ENCODE measurements at places on chromosomes 4 and X.
A peak's percentile ranks its signal among the peaks of the same experiment; 100 is the strongest.

DNA sequence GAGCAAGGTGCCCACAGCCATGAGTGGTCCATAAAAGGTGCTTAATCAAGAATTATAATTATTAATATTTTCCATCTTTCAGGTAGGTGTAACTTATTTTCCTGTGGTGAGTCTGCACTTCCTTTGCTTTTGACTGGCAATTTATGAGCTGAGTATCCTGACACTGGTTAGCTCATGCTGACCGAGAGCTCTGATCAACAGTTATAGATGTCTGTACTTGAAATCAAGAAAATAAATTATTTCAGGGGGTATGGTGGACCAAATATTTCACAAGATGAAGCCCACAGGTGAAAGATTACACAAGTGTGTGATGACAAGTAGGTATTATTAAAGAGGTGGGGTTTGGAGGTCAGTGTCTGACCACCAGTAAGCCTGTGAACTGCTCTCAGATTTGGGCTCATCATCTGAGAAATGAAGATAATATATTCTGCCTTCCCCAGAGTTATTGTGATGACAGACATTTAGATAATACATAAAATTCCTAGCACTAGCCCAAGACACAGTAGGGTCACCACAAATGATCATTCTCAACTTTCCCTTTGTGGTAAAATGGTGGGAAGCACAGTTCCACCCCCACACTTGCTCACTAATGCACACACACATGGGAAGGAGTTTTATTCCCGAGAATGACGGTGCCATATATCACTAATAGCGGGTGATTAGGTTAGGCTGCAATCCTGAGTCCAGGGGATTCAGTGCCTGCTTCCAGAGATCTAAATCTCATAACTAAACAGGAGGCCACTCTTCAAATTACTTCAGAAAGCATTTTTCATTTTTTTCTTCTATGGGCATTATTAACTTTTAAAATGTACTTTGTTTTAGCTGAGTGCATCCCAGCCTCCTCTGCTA lies 34.0 kb upstream of the PACRGL start:
- no peak for DNase-seq

DNA sequence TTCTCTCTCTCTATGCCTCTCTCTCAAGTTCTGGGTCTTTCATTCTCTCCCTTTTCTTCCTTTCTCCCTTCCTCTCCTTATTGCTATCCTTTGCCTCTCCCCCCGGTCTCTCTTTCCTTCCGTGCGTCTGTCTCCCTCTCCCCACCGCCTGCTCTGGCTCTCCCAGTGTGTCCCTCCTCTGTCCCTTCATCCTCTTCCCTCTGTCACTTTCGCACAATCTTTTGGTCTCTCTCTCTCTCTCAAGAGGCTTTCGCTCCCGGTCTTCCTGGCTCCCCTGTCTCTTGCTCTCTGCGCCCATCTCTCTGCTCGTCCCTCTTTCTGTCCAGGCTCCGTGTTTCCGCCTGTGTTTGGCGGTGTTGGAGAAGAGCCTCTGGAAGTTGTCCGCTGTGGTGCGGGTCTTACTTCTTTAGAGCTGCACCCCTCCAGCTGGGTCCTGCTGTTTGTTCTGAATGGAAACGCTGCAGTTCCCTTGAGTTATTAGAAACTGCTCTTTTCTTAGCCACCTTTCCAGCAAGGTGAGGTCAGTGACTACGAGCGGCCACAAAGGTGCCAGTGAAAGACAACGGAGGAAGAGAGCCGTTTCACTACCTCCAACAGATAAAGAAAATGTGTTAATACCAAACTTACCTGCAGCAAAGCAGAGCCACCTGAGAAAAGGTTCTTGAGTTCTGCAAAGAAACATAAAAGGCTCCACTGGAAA lies 1.1 kb downstream of the BMPR1B start:
- DNase-seq: no peak

- DNase-seq: no peak
Observed at GRCh38 chrX:18016941-18017340, 155.8 kb upstream of the RAI2 start.

DNA sequence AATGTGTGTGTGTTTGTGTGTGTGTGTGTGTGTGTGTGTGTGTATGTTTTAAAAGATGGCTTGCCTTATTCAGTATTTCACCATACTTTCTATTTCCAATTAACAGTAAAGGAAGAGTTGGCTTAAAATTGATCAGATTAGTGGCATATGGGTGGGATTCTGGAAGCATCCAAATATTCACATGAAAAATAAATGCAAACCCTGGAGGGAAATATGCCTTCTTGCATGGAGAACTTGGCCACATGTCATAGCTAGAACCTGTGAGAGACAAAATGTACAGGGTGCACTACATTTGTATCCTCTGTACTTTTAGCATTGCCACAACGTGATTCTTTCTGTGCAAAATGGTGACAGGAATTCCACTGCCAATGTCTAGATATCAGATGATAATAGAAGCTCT lies 589.6 kb downstream of the ZNF674 start:
- DNase-seq: no peak

DNA sequence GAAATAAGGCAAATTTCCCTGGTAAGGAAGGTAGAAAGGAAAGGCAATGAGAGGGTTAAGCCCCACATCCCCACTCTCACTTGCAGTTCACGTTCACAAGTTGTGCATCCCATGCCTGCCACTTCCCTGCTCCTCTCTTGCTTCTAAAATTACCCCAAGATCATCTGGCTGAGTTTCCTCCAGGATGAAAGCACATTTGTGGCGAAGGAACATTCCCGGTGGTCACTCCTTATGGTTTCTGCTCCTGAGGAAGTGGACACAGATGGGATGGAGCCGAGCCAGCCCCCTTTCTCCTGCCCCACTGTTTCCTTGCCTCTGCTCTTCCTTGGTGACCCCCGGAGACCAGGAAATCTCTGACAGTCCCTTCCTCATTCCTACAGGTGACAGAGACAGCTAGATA lies 37.5 kb downstream of the SPINK2 start:
- no peak for DNase-seq

GRCh38 chr4:25859429-25860148 lies 3.2 kb downstream of the SEL1L3 start:
- peak; percentile 50 for DNase-seq

- DNase-seq: no peak
Observed at GRCh38 chr4:129322920-129323319, 227.0 kb downstream of the C4orf33 start.

DNA sequence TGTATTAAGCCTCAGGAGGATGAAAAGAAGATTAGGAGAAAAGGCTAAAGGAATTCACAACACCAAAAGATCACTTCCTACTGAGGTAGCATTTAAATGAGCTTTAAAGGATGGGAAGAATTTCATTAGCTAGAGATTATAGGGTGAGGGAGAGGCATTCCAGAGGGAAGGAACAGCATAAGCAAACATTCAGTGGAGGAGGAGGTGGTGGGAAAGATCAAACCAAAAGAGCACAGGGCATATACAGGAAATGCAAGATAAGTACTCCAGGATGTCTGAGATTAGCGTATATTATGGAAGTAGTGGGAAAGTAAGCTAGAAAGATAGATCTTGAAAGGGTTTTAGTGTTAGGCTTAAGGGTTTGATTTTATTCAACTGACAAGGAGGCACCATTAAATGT lies 84.8 kb downstream of the COL4A6 start:
- DNase-seq: no peak

DNA sequence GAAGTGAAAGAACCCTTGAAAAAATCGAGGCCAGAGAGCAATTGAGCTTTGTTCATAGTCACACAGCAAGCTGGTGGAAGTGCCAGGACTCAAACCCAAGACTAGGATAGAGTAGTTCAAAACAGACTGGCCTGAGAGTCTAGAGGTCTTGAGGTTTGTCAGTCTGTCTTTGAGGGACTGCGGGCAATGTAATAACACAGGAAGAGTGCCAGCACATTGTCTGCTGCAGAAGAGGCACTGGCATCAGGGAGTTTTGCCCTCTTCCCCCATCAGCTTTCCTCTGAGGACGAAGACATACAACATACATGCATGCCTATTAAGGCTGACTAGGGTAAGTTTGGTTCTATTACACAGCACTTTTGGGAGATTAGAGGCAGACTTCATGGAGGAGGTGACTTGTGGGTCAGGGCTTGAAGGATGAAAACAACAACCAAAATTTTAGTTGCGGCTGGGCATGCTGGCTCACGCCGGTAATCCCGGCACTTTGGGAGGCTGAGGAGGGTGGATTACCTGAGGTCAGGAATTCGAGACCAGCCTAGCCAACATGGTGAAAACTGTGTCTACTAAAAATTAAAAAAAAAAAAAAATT lies 64.1 kb upstream of the LAS1L start:
- DNase-seq: peak; percentile 43

DNA sequence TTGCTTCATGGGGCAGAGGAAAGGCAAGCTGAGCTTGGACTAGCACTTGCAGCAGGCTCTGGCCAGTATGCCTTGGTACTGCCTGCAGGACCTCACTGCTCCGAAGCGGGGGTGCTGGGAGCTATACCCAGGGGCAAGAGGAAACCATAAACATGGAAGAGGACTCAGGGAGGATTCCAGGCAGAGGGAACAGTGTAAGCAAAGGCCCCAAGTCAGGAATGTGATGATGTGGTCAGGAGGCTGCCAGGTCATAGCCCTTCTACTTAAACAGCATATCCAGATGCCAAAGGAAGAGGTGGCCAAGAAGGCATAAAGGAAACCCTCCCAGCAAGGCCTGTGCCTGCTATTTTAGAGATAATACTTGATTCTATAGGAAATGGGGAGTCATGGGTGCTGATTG lies 31.1 kb downstream of the RAB40AL start:
- no peak for DNase-seq

GRCh38 chr4:111883557-111883999 lies 261.7 kb upstream of the FAM241A start:
- no peak for DNase-seq

GRCh38 chr4:37794056-37794455 lies 32.4 kb upstream of the PGM2 start:
- DNase-seq: no peak

DNA sequence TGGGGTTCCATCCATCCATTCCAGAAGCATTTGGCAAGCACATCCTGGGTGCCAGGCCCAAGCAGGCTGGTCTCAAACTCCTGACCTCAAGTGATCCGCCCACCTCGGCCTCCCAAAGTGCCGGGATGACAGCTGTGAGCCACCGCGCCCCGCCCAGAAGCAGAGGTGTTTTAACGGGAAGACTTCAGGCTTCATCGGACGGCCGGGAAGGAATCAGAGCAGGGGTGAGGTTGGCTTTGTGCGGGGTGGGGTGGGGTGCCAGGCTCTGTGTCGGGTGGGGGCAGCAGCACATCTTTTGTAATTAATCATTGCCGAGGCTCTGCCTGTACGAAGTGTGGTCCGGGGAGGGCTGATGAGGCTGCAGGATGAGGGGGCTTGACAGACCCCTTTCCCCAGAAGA lies 5.1 kb upstream of the SLC25A6 start:
- DNase-seq: no peak

DNA sequence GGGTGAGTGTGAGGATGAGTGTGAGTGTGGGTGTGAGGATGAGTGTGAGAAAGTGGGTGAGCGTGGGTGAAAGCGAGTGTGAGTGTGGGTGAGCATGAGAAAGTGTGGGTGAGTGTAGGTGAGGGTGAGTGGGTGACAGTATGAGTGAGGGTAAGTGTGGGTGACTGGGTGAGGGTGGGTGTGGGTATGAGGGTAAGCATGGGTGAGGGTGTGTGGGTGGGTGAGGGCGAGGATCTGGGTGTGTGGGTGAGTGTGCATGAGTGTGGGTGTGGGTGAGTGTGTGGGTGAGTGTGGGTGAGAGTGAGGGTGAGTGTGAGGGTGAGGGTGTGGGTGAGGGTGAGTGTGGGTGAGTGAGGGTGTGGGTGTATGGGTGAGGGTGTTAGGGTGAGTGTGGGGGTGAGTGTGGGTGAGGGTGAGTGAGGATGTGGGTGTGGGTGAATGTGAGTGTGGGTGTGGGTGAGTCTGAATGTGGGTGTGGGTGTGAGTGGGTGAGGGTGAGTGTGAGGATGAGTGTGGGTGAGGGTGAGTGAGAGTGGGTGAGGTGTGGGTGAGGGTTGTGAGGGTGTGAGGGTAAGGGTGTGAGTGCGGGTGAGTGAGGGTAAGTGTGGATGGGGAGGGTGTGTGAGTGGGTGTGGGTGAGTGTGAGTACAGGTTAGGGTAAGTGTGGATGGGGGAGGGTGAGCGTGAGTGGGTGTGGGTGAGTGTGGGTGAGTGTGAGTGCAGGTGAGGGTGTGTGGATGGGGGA lies 48.9 kb downstream of the ING2 start:
- no peak for DNase-seq

DNA sequence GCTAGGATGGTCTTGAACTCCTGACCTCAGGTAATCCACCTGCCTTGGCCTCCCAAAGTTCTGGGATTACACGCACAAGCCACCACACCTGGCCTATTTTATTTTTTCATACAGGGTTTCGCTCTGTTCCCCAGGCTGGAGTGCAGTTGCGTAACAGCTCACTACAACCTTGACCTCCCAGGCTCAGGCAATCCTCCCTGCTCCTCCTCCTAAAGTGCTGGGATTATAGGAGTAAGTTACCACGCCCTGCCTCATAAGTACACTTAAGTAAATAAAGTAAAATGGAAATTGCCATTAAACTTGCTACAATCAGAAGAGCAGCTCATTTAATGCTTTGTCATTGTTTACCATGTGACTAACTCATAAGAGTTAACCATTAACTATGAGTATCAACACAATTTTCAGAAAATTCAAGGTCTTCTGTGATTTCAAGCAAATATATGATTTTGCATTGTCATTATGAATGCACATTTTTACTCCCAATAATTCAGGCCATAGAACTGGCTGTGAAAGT lies 12.3 kb downstream of the UGDH start:
- no peak for DNase-seq

DNA sequence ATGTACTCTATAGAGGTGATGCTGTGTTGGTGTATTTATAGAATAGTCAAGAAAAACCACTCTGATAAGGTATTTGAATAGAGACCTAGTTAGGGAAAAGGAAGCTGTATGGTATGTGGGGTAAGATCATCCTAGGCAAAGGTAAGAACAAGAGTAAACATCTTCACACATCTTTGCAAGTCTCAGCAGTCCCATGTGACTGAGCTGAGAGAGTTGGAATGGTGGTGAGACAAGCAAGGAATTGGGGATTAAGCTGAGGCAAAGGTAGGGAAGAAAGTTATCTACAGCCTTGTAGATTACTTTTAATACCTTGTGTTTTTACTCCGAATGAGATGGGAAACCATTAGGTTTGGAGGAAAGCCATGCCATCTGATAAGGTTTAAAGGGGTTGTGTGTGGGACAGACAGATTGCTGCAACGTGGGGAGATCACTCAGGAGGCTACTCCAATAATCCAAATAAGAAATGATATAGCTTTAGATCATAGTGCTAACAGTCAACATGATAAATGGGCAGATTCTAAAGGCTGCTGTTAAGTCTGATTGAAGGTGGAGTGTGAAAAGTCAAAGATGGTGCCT lies 31.7 kb upstream of the MANBA start:
- no peak for DNase-seq

DNA sequence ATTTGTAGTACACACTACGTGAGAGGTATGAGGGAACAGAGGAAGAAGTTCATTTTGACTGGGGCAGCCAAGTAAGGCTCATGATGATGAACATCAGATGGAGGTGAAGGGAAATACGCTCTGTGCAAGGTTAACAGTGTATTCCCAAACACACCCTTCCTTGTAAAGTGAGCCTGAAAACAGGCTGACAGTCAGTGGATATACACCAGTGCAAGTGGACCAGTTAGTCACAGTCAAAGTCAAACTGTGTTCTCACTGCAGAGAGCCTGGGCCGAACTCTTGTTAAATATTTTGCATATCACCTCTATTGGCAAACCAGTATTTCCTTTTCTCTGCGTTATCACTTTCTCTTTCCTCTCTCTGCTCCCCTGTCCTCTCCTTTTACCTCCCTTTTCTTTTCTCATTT lies 23.4 kb upstream of the RHOH start:
- peak; percentile 40 for DNase-seq

Data from inflammatory macrophage treated with lipopolysaccharide for 4 hours (primary cell).